ENCODE measurements at places on chromosomes 16 and 17.

DNA sequence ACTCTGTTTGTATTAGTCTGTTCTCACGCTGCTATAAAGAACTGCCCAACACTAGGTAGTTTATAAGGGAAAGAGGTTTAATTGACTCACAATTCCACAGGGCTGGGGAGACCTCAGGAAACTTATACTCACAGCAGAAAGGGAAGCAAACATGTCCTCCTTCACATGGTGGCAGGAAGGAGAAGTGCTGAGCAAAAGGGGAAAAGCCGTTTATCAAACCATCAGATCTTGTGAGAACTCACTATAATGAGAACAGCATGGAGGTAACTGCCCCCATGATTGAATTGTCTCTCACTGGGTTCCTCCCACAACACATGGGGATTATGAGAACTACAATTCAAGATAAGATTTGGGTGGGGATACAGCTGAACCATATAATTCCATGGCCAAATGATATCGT, 30.9 kb downstream of the ABCC1 start:
- no peak for DNase-seq

DNA sequence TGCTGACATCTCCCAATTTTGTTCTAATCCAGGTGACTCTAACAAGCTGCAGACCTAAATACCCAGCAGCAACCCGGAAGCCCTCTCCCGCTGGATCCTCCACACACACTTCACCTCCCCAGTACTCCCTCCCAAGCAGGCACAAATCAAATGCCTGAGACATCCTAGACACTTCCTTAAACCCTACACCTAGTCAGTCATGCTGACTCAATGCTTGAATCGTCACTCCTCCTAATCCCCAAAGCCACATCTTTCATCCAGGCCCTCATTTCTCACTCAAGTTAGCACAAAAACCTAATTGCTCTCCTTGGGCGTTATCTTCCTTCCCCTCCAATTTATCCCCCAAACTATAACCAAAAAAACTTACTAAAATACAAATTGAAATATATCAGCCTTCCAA, 32.7 kb downstream of the CMC2 start:
- DNase-seq, result no peak

DNA sequence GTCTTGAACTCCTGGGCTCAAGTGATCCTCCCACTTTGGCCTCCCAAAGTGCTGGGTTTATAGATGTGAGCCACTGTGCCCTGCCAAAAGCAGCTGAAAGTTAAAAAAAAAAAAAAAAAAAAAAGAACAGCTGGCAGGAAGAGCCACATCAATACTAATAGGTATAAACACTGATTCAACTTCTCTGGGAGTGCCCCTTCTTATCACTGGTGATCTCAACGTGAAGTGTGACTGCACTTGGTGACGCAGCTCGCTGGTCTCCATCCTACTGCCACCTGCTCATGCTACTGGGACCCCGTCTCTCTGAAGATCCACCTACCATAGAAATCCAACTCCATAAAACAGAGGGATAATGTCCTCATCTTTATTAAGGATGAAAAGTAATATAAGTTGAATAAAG, 40.8 kb downstream of the RNF157 start:
- no peak for DNase-seq

DNA sequence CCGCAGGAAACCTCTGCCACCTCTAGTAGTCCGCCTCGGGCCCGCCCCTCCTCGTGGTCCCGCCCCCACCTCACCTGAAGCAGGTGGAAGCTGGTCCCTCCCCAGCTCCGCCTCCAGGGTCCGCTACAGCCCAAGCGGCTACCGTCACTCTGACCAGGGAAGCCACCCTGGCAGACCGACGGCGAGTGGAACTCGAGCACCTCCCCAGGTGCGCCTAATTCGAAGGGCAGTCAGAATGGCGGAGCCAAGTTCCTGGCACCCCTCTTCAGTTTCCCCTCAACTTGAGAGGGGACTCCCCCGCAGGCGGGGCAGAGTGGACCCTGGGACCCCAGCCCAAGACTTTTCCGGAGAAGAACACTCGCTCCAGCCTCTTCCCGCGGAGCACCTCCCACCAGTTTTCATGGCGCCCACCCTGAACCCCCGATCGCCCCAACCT, 507 bp downstream of the FHOD1 start:
- no peak for DNase-seq

- DNase-seq, result no peak
These were observed 33.2 kb upstream of the MPHOSPH6 start for GRCh38 chr16:82203198-82203597.

GRCh38 chr17:78923660-78924453, 1.3 kb downstream of the TIMP2 start:
- DNase-seq, result peak; percentile 68

GRCh38 chr17:30927756-30928155, 6.0 kb downstream of the ADAP2 start:
- no peak for DNase-seq

GRCh38 chr17:62093188-62094155, 28.4 kb upstream of the MED13 start:
- peak; percentile 77 for DNase-seq

GRCh38 chr17:57401556-57402488, 145.5 kb downstream of the MSI2 start:
- no peak for DNase-seq

- DNase-seq, result no peak
These were observed 573 bp upstream of the CDK10 start for GRCh38 chr16:89685916-89686315.

DNA sequence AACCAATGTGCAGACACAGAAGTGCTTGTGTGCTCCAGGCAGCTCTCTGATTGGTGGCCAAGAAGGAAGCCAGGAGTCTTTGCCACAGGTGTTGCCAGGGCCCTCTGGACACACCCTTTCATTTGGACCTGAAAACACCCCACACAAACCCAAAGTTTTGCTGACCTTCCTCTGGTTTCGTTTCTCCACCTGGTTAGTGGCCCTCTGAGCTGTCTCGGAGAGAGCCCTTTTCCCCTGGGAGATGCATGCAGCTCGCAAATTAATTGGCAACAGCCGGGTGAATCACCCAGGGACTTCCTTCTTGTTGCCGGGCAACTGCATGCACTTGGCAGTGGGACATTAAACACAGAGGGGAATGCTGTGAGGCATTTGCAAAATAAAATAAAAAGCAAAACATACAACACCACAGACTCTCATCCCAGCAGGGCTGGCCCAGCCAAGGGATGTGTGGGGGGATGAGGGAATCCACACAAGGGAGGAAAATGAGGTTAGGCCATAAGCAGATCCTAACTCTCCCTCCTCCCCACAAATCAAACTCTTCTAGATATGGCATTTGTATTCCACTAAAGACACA, 286.6 kb downstream of the SOX9 start:
- peak; percentile 98 for DNase-seq

- DNase-seq, result no peak
These were observed 21.6 kb upstream of the MED9 start for GRCh38 chr17:17455173-17455572.

DNA sequence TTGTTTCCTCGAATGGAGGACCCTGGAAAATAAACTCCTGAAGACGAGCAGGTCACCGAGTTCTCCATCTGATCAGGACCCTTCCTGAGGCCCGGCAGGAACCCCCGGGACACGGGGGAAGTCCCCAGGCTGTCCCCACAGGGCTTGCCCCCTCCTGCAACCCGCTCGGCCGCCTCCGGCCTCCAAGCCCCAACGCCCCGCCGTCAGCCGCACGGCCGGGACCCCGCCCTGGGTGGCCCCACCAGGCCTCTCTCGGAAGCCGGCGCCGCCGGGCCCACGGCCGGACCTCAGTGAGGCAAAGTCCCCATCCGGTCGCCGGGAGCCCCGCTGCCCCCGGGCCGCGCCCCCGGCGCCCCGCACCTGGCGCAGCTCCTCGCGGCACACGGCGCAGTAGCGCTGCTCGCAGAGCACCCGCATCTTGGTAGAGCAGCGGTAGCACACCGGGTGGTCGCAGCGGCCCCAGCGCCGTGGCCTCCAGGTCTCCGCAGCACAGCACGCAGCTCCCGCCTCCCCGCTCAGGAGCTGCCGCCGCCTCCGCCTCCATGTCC, 383 bp downstream of the ZNF598 start:
- DNase-seq, result no peak
